ENCODE measurements at places on chromosomes 3 and 15.

DNA sequence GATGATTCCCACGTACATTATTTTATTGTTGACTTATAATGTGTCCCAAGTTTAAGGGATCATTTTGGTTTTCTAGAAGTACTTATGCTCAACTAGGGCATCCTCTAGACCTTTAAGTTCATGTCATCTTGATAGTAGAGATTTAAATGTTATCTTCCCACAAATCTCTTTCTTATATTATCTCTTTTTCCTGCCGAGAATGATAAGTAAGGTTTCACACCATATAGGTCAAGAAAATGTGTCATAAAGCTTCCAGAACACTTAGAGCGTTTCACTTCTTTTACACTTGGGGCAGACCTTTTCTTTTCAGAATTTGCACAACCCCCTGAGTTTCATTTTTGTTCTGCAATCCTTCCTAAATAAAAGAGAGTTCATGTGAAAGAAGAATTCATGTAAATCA, 142.0 kb upstream of the CBLB start:
- DNase-seq: no peak

GRCh38 chr15:26868029-26868685, 1.3 kb downstream of the GABRA5 start:
- no peak for DNase-seq

DNA sequence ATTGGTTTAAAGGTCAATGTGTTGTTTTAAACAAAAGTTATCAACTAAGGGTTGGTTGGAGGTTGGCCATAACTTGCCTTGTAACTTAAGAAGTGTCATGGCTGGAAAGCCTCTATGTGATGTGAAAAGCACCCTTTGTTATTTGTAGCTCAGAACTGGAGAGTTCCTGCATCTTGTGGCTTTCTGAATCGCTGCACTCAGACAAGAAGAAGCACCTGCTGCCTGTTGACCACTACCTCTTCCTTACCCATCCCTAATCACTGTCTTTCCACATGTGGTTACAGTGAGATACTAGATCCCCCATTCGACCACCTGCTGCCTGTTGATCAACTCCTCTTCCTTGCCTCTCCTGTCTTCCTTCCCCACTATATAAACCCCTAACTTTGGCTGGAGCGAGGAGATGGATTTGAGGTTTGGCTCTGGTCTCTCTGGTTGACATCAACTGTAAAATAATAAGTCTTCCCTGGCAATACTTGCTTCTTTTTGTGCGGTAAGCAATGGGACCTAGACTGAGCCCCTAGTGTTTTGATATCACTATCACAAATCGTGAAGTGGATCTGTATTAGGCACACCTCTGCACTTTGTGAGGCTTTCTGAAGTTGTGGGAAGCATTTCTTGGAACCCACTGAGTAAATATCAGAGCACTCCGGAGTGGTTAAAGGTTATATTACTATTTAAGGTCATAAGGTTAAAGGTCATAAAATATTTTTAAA, 13.8 kb downstream of the RPL39L start:
- no peak for DNase-seq

DNA sequence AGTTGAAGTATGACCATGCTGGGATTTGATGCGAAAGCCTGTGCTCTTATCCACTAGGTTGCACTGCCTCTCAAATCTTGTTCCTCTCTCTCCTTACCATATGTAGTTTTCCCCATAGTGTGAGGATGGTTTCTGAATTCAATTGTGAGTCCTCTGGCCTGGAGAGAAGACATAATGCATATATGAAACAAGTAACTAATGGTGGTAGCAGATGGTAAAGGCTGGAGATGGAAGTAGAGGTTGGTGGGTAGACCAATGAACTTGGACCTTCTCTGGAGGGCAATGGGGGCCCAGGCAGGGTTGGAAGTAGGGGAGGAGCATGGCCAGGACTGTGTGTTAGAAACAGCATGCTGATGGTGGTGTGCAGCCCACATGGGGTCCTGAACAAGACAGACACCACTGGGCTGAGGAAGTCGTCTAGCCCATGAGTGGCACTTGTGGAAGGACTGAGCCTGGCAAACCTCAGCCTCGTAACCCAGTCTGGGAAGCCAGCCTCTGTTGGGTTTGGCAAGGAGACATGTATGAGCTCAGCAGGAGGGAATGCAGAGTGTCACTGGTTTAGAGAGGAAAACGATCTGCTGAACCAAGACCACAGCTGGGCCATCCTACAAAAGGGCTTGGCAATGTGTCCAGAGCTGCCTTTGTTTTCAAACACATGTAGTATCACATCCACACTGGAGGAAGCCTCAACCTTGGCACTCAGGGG, 18.5 kb upstream of the LMCD1 start:
- DNase-seq: no peak

GRCh38 chr15:28989239-28989830, 103.6 kb downstream of the APBA2 start:
- DNase-seq: no peak

DNA sequence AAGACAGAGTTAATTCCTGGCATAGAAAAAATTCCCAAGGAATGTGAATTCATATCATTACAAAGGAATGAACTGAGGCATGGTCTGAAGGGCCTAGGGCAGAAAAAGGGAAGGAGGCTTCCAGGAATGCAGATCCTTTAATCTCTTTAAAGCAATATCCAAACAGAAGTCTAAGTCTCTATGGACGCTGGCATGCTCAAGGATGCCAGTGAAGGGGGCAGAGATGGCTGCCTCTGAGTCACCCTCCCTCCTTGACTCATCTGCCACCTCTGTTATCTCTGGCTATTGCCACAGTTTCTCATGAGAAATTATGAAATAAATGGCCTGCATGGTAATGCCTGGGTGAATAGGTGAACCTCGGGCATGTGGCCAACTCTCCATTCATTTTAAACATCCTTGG, 96.3 kb upstream of the BCL6 start:
- no peak for DNase-seq

- no peak for DNase-seq
Observed at GRCh38 chr3:183249006-183249718, 3.9 kb upstream of the B3GNT5 start.

DNA sequence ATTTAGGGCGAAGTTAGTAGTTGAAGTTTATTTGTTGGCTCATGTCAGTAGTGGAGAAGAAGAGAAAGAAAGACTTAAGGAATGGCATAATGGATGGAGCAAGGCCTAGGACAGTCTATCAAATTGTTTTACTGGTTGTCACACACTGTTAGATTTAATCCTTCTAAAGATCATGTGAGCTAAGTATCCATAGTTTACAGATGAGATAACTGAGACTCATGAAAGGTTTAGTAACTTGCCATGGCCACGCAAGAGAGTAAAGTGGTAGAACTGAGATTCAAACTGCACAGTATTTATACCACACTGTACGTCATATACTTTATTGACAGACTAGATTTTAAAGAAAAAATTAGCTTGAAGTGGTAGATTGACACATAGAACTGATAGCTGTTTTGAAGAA, 11.4 kb downstream of the SPRED1 start:
- DNase-seq: no peak

- DNase-seq: no peak
Observed at GRCh38 chr3:194824701-194825111, 139.0 kb downstream of the FAM43A start.

DNA sequence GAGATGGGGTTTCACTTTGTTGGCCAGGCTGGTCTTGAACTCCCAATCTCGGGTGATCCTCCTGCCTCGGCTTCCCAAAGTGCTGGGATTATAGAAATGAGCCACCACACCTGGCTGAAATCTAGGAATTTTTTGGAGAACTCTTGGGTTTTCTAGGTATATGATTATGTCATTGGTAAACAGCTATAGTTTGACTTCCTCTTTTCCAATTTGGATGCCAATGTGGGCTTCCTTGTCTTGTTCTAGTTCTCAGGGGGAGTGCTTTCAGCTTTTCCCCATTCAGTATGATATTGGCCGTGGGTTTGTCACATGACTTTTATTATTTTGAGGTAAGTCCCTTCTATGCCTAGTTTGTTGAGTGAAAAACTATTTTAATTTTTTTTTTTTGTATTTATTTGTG, 17.9 kb downstream of the KCNMB3 start:
- no peak for DNase-seq

DNA sequence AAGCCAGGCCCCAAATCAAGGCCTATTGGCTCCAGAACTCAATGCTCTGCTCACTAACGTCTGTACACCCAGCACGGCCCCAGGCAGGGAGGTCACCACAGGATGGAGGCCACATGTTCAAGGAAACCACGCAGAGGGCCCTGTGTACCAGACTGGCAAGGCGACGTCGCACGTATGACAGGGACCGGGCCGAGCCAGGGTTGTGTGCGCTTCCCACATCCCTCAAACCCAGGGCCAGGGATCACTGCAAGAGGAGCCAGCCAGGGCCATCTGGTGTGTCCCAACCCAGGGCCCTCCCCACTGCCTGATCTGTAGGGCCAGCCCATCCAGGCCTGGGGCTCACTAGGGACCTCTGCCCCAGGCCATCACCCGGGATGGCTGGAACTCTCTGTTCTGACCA, 62.0 kb downstream of the ZNF445 start:
- DNase-seq: no peak

DNA sequence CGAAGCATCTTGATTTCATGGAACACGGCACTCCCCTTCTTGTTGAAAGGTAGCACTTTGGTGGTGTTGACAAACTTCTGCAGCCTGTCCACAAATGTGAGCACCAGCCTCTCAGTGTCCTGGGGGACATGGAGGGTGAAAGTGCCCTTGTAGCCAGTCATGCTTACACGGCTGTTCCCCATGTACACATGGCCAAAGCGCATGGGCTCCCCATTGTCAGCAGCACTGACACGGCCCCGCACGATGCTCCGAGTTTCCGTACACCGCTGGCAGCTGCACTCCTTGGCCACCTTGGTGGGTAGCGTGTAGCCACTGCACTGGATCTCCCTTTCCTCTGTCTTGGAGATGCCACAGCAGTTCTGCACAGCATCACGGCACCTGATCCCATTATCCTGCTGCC, 12.7 kb downstream of the CILP start:
- DNase-seq: no peak

GRCh38 chr3:31988271-31988670, 6.7 kb downstream of the ZNF860 start:
- DNase-seq: no peak

DNA sequence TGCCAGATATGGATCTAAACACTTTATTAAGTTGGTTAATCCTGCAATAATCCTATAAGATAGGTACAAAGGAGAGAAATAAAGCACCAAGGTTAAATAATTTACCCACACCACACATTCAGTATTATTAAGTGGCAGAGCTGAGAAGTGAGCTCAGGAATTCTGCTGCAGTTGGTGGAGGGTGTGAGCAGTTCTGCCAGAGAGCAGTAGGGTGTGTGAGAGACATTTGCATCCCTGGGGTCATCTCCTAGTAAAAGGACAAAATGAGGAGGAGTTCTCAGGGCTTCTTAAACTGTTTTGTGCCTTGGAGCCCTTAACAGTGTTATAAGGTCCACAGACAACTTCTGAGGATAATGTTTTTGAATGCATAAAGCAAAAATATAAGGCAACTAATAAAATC, 484.5 kb downstream of the TAFA4 start:
- DNase-seq: no peak

DNA sequence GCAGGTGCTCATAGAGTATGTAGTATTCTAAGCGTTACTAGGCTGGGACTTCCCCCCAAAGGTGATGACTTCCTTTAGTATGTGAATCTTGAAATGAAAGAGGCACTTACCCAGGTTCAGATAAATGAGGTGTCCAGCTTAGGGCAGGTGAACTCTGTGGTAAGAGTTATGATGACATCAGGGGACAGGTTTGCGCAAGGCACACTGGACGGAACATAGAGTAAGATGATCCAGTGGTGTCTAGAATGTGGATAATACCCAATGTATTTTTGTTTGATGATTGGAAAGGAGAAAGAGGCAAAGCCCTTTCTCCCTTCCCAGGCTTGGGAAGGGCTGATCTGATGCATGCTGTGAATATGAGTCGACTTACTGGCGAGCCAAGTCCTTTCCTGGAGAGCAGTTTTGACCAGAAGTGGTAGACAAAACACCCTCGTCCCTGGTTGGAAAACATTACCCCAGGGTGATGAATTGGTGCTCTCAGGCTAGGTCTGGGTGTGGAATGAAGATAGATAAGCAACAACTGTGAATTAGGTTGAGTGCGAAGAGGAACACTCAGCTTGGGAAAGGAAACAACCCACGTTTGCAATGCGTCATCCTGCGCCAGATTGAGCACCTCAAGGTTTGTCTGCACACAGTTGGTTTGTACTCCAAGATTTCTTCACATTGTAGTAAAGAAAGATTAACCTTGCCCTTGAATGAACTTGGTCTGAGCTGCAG, 124.2 kb downstream of the GHSR start:
- no peak for DNase-seq

DNA sequence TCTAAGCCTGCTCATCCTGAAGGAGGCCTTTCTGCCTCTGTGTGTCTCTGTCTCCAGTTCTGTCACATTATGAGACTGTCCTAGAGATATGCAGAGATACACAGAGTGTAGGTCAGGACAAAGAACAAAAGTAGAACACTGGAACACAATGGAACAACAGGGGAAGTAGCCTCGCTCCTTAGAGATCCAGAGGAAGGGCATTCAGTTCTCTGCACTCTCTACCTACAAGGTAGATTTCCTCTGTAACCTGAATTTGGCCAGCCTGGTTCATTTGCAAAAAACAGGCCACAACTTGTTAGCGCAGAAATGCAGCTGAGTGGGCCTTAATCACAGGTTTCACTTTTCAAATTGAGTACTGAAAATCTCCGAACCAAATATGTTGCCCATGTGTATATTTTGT, 19.4 kb downstream of the NEK10 start:
- no peak for DNase-seq

GRCh38 chr15:72155003-72155621, 36.9 kb downstream of the SENP8 start:
- no peak for DNase-seq

DNA sequence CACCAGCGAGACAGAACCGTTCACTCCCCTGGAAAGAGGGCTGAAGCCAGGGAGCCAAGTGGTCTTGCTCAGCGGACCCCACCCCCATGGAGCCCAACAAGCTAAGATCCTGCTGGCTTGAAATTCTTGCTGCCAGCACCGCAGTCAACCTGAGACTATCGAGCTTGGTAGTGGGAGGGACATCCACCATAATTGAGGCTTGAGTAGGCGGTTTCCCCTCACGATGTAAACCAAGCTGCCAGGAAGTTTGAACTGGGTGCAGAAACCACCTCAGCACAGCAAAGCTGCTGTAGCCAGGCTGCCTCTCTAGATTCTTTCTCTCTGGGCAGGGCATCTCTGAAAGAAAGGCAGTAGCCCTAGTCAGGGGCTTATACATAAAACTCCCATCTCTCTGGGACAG, 151.0 kb downstream of the MBNL1 start:
- no peak for DNase-seq

Data from activated naive CD4-positive, alpha-beta T cell (primary cell).